T47D (cell line): ENCODE measurements at places on chromosomes 6 and 20.

DNA sequence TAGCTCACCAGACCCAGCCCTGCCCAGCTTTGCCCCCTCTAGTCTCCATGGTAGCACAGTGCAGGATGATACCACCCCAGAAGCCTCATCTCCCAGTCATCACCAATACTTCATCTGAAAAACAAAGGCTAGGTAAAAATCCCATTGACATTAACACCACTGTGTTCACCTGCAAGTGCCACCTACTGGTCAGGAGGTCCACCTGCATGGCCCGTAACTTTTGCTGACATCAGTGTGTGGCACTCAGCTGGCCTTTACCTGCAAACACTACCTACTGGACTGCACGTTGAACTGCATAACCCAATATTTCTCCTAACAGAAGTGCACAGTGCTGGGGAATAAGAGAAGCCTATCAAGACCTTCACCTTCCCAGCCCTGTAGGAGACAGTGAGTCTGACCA lies 234.7 kb upstream of the ADGRB3 start:
- no peak for DNase-seq

- no peak for DNase-seq
Observed at GRCh38 chr6:124758663-124759062, 203.6 kb upstream of the RNF217 start.

DNA sequence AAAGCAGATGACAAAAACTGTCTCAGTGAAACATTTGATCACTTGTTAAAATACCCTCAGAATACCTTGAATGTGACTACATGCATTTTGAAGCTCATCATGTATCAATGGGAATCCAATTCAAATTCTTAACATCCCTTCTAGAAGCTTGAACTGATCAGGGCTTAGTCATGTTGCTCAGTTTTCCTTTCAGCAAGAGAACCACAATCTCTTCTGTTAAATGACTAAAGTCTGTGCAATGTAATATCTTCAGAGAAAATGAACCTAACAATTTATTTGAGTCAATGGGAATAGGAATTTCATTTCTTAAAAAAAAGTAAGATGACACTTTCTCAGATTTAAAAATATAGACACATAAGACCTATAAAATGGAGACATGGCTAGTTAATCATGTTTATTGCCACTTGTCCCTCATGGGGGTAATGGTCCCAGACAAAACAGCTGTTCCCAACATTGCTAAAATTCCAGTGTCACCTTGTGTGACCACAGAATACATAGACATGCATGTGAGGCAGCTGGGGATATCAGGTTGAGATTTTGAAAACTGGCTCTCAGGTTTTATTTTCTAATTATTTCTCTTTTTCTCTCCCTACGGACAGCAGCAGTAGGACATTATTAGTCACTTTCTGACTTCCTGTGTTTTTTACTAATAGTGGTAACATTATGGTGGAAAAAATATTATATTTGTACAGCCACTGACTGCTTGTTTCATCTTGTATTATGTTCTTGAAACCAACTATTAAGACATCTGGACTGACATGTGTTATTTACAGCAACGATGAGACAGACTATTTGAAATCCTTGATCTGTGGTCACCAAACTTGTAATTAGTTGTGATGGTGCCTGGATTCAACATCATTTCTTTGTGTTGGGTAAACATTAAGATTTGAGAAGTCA lies 192.5 kb downstream of the COL9A1 start:
- no peak for DNase-seq

DNA sequence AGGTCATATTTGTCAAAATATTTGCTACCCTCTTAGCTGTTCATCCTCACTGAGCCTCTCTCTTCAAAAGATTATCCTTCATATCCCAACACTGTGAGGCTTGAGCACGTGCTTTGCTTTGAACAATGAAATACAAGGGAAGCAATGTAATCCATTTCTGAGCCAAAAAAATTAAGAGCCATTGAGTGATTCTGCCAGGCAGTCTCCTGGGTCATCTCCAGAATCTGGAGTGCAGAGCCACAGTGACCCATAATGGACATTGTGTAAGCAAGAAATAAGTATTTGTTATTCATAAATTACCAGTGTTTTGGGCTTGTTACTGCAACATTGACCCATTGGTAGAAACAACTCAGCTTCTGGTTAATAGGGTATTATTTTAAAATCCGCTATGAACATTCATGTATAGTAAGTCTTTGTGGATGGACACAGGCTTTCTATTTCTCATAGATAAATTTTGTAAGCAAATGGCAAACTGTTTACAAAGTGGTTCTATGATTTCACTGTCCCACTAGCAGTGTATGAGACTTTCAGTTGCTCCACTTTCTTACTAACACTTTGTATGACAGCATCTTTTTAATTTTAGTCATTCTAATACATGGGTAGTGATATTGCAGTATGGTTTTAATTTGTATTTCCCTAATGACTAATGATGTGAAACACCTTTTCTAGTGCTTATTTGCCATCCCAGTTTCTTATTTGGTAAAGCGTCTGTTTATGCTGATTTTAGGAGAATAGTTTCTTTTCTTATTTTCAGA lies 358.2 kb downstream of the PLCB1 start:
- no peak for DNase-seq

GRCh38 chr6:105832313-105832761 lies 253.8 kb upstream of the PRDM1 start:
- DNase-seq: no peak

- DNase-seq: peak; percentile 16
Observed at GRCh38 chr6:44661221-44662008, 273.9 kb downstream of the CDC5L start.

DNA sequence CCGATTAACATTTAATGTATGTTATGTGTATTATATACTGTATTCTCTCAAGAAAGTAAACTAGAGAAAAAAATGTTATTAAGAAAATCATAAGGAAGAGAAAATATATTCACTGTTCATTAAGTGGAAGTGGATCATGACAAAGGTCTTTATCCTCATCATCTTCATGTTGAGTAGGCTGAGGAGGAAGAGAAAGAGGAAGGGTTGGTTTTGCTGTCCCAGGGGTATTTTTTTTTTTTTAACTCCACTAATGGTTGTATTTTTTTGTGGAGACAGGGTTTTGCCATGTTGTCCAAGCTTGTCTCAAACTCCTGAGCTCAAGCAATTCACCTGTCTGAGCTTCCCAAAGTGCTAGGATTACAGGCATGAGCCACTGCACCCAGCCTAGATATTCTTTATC lies 11.0 kb downstream of the ECT2L start:
- no peak for DNase-seq

DNA sequence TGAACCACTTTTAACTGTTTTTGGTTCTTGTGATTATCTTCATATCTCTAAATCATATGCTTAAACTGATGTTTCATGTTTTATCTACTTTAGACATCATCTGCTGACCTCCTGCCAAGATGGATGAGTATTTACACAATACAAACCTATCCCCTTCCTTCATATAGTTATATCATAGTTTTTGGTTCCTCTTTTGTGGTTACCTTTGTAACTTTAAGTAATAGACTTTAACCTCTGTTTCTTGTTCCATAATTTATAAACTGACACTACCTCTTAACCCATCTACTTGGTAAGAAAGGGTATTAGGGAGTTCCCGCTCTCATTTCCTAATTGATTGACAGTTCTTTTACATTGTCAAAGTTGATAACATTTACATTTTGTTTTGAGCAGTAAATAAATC lies 11.9 kb downstream of the PCMT1 start:
- DNase-seq: no peak

- DNase-seq: no peak
Observed at GRCh38 chr6:149015535-149016525, 269.0 kb downstream of the UST start.

GRCh38 chr20:5885866-5886265 lies 64.5 kb downstream of the TRMT6 start:
- no peak for DNase-seq

GRCh38 chr6:3321042-3321441 lies 62.3 kb downstream of the PSMG4 start:
- DNase-seq: no peak

DNA sequence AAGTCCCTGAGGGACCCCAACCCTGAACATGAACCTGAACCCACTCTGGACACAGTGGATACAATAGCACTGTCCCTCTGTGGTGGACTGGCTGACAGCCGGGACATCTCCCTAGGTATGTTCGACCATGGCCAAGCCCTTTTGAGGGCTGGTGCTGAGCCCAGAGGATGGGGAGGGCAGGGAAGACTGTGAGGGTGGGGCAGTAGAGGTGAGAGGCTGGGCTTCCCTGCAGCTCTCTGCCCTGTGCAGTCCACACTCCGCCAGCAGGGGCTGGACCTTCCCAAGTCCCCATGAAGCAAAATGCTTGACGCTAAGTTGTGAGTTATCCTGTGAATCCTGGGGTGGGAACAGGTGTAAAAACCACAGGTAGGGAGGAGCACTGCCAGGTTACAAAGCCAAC lies 11.5 kb downstream of the LPIN3 start:
- no peak for DNase-seq

- no peak for DNase-seq
Observed at GRCh38 chr6:88165844-88166492, at the start of gene CNR1. CNR1 (minus strand) TSS chr6:88166347; CDS start chr6:88145274, 21,073 bp downstream.

DNA sequence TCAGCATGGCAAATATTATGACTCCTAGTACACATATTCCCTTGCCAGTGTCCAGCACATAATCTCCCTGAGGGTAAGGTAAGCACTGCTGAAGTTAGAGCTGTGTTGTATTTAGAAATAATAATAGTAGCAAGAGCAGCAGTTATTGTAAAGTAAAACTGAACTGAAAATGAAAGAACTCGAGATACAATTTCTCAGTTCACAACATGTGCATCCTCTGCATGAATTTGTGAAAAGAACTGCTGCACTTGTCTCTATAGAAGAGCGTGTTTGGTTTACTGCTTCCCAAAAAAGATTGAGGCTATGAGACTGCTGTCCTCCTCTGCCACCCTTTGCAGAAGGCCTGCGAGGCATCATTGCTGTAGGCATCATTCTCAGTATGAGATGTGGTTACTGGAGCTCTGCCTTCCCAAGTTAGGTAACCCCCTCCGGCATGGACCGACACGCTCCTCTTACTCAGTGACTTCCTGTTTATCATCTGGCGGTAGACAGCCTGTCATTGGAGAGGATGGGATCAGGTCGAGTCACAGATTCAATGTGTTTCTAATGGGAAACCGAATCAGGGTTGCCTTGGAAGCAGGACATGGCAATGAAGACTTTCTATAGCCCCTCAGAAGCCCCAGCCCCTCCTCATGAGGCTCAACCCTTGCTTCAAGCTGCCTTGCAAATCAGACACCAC lies 48.1 kb downstream of the SLC24A3 start:
- DNase-seq: no peak

GRCh38 chr6:11277275-11278206 lies 45.1 kb upstream of the NEDD9 start:
- peak; percentile 21 for DNase-seq

DNA sequence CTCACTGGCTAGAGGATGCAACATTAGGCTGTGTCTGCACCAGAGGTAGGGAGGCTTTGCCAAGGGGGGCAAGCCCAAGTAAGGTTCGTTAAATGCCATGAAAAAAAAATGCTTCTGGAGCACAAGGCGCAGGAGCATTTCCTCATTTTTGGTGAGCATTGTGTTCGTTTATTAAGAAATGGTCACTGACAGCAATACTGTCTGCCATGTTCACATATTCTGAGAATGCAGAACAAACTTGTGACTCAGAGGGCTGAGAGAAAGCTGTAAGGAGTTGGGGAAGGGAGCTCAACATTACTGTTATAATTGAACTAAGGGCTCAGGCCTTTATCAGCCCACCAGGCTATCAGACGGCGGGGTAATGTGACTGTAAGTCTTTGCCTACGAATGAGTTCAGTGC lies 465.4 kb upstream of the BTBD3 start:
- no peak for DNase-seq

GRCh38 chr20:34561661-34562060 lies 3.1 kb downstream of the MAP1LC3A start:
- no peak for DNase-seq

DNA sequence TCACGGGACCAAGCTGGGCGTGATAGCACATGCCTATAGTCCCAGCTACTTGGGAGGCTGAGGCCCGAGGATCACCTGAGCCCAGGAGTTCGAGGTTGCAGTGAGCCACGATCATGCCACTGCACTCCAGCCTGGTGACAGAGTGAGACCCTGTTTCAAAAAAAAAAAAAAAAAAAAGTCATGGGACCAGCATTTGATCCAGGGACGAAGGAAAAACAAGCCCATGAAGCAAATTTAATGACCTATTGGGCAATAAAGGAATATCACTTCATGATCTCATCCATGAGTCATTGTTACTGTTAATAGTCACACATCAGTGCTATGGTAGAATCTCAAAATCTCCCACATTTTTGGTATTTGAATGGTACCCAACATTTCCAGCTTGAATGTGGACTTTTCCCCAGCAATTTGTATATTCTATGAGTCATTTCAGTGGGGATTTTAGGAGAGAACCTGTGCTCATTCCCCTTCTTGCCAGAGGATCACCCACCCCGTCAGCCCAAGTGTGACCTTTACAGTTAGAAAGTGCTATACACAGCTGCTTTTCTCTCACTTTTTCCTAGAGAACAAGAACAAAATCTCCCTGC lies 8.5 kb upstream of the SOD2 start:
- no peak for DNase-seq

GRCh38 chr20:1687053-1687452 lies 29.5 kb upstream of the SIRPG start:
- DNase-seq: no peak

DNA sequence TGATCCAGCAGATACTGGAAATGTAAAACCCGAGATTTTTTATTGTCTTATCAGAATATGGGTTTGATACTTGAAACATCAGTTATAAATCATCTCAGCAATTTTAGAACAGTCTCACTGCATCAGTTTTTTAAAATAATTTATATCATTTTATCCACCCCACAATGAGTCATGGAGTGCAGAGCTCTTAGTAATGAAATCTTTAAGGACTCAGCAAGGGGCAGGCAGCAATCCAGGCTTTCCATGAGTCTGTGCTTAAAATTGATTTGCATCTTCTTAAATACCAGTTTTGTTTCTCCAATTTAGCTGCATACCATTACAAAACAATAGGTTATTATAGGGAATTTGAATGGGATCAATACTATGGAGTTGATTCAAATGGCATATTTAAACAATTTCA lies 832.3 kb downstream of the C6orf118 start:
- no peak for DNase-seq

DNA sequence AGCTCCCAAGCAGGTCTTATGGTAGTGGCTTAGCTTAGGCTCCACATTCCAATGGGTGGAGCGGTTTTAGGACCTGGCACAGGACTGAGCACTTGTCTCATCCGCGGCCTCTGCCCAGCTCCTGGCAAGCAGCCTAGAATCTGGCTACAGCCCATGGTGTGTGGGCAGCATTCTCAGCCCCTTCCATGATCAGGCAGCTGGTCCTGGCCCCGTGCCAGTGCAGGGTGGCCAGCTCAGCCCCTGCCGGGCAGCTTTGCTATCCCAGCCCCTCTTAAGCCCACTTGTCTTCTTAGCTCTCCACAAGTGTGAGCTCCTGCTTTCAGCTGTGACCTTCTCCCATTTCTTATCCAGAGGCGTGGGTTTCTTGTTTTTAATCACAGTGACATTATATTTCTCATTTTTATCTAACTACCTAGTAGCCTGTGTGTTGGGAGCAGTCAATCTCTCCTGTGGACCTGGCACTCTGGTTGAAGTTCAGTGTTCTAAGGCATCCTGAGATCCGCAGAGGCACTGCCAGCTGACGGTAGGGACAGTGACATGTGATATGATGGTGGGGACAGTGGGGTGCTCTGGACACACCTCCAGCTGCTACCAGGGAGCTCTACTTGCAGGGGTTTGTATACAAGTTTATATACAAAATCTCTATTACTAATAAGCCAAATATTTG lies 119.9 kb upstream of the PRND start:
- no peak for DNase-seq
